IMR-90 (cell line): ENCODE measurements at places on chromosomes 3 and 15.

DNA sequence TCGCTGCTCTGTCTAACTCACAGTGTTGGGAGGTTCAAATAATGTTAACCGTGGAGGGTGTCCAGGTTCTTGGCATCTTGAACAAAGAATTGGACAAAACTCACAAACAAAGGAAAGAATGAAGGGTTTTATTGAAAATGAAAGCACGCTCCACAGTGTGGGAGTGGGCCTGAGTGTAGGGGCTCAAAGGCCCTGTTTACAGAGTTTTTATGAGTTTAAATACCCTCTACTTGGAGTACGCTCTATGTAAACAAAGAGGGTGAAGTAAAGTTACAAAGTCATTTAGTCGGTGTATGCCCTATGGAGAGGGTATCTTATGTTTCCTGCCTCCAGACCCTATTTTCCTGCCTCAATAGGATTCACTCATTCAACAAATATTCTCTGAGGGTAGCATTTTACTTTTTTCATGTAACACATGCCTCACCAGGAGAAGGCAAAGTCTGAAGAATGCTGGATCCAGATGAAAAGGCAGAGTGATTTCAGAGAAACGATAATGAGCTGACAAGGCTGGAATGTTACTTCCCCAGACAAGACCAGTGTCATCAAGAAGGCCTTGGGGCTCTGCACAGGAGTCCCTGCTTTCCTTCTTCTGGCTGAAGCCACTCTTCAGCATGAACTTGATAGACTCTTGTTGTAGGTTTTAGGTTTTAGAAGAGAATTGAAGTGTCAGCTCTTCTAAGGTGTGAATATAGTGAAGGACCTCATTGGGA is 163.6 kb downstream of the FAM43A start:
- DNase-seq: no peak

GRCh38 chr15:39963786-39964185 is 29.9 kb downstream of the EIF2AK4 start:
- DNase-seq: peak; percentile 14

- peak; percentile 37 for DNase-seq
These were observed 6.4 kb downstream of the C3orf52 start for GRCh38 chr3:112092496-112093179.

GRCh38 chr15:76840830-76841460 is 64.2 kb downstream of the SCAPER start:
- peak; percentile 64 for DNase-seq
